ENCODE measurements at places on chromosomes 16 and 17.

GRCh38 chr17:68033636-68034451 lies 1.7 kb upstream of the KPNA2 start:
- DNase-seq, result no peak

DNA sequence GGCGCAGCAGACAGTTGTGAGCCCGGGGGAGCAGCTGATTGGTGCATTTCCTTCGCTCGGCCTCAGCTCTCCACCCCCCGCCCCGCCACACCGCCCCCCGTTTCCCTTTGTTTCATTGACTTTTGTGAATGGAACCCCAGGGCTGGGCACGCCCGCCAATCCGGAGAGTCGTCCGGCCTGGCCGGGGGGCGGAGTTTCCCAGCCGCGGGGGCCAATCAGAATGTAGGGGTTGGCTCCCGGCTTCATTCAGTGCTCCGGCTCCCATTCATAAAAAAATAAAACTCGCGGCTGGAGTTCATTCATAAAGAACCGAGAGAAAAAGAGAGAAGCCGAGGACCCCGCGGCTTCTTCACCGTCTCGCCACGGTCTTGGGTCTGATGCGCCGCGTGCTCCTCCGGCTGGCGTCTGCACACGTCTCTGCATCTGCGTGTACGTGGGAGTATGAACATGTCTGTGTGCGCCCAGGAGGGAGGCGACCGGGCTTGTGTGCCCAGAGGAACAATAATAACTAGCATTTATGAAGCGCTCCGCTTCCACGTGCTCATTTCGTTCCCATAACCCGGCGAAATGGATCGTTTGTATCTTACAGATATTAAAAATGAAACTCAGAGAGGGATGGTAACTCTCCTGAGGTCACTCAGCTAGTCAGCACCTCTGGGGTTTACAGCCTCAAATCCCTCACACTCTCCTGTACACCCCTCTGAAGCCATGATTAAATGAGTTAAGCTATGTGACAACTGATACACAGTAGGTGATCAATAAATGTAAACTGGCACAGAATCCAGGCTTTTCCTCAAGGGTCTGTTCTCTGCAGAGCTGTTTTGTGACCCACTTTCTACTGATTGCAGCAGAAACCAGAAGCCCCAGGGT lies at the start of gene ETV4:
TSS of gene ETV4 (minus strand) at position 22 of the 870 bp plus-strand sequence. CDS start 723 bp downstream, outside the sequence.
- DNase-seq, result peak; percentile 93

- no peak for DNase-seq
Observed at GRCh38 chr17:46148247-46148646, 45.0 kb downstream of the KANSL1 start.

- DNase-seq, result peak; percentile 70
Observed at GRCh38 chr17:49696233-49696761, 11.5 kb downstream of the SLC35B1 start.

DNA sequence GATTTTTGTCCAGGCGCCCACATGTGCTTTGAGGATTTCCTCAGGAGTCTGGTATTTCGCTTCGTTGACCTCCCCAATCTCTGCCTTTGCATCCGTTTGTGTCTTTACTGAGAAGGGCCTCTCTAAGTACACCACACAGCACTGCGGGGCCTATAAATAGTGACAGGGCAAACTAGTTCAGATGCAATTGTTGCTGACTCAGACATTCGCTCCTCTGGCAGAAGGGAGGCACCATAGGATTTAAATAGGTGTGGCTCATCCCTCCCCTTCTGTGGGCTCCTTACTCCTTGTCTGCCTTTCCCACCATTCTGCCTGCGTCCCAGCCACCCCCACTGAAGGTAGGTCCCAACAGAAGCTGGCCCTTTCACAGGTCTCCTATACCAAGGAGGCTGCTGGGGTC lies 192.3 kb downstream of the SHISA9 start:
- DNase-seq, result no peak

- no peak for DNase-seq
Observed at GRCh38 chr17:12605222-12605621, 60.5 kb upstream of the MYOCD start.

DNA sequence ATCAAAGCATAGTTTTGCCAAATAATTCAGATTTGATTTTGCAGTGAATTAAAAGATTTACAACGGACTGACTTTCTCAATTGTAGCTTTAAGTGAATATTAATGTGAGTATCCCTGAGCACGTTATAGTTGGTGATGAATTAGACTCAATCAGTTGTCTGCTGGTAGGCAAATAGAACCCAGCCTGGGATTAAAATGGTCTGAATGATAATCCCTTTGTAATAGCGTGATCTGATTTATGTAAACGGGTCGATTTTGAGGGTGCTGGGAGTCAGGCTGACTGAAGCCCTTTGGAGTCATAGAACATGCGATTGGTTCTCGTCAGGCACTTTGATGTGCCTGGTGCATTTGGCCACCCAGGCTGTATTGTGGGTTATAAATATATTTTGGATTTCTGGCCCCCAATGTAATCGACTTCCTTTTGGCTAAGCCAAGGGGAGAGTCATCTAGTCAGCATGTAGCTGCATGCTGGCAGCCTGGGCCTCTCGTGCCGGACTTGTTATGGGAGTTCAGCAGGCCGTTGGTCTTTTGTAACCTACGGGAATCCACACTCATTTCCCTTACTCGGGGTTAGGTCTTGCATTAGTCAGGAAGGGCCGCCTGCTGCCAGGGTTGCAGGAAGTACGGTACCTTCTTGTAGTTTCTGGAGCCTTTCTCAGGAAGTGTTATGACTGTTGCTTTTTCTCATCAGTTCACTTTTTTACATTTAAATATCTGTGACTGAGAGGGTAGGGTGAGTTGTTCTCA lies 5.4 kb downstream of the PGS1 start:
- peak; percentile 50 for DNase-seq

DNA sequence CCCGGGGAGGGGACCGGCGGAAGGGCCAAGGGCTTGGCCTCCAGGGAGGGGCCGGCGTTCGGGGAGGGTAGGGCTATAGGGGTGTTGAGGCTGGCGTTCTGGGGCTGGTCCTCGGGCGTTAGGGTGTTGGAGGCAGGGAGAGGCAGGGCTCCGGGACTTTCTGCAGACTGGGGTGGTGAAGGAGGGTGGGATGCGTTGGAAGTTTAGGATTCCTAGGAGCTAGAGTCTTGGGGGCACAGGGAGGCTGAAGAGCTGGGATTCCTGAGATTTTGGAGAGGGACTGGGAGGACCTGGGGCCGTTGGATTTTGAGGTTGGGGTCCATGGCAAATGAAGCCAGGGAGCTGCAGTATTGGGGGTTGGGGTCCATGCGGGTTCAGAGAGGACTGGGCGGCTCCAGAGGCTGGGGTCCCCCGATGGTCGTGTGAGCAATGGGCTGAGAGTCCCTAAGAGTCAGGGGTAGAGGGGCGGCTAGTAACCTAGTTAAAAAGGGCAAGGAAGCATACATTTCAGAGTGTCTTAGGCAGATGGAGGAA lies 740 bp downstream of the NFATC2IP start:
- DNase-seq, result peak; percentile 22

- DNase-seq, result no peak
Observed at GRCh38 chr17:43411369-43411677, 12.5 kb downstream of the ARL4D start.

DNA sequence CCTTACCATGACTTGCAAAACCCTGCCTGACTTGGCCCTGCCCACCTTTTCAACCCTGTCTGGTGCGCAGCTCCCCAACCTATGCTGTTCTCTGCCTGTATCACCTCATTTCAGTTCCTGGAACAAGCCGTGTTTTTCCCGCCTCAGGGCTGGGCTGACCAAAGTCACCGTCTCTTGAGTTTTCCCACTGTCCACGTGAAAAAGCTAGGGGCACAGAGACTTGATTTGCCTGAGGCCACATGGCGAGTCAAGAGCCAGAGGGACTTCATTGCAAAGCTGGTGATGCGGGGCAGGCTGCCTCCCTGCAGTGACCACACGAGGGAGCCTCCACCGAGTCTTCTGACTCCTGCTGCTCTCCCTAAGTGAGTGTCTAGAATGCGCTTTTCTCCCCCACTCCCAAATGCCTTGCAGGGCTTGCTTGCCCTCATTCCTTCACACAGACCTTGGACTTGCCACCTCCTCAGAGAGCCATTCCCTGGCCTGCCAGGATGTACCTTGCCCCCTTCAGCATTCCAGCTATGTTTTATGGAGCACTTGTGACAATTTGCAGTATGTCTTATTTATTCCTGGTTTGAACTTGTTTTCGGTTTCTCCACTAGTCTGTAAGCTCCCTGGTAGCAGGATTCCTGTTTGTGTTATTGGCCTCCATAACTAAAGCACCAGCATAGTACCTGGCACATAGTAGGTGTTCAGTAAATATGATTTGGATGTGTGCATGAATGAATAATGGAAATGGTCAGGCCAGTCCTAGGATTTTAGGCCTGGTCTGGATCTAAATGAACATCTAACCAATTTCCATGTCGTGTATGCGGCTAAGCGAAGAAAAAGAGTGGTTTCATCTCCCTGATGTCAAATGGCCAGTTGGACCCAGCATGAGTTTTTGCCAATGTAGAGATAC lies 252.3 kb downstream of the SNX29 start:
- peak; percentile 5 for DNase-seq

DNA sequence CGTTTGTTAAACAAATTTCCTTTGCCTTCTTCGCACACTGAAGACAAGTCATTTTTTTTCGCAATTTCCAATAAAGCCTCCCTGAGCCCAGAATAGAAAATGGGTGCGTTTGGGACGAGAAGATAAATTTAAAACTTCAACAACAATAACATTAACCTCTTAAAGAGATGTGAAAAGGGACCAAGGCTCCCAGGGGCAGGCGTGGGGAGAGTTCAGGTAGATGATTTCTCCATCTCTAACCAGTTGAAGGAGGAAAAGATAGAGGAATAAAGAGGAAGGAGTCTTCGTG lies 1.3 kb upstream of the HOXB4 start:
- no peak for DNase-seq

GRCh38 chr16:3654249-3654991 lies at the start of gene DNASE1:
DNASE1 (plus strand) TSS chr16:3654691; CDS start chr16:3655374, 683 bp downstream.
- DNase-seq, result peak; percentile 51

- no peak for DNase-seq
Observed at GRCh38 chr16:70611224-70611598, 35.1 kb upstream of the IL34 start.

DNA sequence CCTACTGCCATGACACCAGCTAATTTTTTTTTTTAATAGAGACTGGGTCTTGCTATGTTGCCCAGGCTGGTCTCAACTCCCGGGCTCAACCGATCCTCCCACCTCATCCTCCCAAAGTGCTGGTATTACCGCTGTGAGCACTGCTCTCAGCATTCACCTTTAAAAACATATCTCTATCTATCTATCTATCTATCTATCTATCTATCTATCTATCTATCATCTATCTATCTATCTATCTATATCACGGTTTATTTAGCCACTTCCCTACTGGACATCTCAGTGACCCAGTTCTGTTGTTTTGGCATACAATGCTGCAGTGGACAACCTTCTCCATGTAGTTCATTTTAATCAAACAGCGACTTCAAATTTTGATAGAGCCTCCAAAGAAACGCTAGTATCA lies 1.3 kb upstream of the PHAF1 start:
- no peak for DNase-seq

DNA sequence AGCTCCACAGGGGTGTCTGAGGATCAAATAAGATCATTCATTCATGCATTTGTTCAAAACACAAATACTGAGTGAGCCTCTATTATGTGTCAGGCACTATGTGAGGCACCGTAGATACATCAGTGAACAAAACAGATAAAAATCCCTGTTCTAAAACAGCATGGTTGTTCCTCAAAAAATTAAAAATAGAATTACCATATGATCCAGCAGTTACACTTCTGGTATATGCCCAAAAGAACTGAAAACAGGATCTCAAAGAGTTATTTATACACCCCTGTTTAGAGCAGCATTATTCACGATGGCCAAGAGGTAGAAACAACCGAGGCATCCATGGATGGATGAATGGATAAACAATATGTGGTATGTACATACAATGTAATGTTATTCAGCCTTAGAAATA lies 15.4 kb downstream of the PIPOX start:
- no peak for DNase-seq

- no peak for DNase-seq
Observed at GRCh38 chr16:85445779-85446222, 167.3 kb upstream of the GSE1 start.

DNA sequence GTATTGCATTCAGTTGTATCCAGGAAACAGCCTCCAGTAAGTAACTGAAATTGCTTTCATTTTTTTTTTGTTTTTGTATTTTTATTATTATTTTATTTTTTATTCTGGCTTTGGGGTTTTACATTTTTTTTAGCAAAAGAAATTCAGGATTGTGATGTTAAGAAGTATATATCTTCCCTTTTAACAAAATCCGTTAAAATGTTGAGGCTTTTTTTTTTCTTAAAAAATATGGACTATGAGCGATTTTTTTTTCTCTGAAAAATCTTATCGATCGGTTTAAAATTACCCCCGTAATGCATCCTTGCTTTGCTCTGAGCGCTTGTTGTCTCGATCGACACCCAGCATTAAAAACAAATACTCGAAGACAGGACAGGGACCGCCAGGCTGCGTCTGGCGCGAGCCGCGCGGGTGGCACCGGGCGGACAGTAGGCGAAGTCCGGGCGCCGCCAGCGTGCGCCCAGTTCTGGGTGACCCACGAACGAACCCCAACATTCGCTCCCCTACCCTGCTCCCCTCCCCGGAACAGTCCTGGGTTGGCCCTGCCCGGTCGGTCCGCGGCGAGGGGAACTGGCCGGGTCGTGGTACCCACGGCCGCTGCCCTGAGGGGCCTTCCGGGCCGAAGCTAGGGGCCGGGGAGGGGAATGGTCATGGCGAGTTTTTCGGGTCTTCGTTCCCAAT lies 482 bp downstream of the BAHCC1 start:
- no peak for DNase-seq

DNA sequence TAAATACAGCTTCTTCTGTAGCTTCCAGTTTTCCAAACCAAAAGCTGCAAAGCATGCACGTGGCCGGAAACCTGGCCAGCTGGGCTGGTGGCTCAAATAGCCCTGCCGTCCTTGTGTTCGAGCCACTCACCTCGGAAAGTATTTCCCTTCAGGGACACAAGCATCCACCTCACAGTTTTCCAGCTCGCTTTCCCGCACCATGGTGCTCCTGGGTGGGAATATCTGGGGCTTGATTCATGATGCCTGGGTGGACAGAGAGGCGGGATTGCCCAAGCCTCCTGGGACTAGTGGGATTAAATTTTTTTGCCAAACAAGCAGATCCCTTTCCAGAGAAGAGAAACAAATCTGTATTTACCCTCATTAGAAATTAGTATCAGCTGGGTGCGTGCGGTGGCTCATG lies 7.1 kb upstream of the MVD start:
- no peak for DNase-seq

DNA sequence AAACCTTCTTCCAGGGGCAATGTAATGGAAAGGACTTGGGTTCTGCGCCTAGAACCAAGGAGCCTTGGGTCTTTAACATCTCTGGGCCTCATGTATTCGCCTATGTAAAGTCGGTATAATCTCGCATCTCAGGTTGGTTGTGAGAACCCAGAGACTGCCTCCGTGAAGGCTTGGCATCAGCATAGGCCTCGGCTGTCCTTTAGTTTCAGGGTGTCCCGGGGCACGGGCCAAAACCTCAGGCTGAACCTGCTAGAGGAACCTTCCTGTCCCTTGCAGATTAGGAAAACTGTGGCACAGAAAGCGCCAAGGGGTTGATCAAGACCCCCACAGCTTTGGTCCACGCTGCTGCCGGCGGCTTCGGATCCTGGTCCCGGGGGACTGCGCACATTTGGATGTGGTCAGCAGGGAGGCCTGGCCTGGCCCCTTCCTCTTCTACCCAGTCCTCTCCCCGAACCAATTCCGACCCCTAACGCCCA lies 772 bp upstream of the PHAF1 start:
- no peak for DNase-seq

All from stimulated activated CD4-positive, alpha-beta T cell treated with anti-CD3 and anti-CD28 coated beads, Interleukin-4, amount 100 ng/mL, for 48 hours (primary cell).